ENCODE measurements at places on chromosomes 1 and 21.

DNA sequence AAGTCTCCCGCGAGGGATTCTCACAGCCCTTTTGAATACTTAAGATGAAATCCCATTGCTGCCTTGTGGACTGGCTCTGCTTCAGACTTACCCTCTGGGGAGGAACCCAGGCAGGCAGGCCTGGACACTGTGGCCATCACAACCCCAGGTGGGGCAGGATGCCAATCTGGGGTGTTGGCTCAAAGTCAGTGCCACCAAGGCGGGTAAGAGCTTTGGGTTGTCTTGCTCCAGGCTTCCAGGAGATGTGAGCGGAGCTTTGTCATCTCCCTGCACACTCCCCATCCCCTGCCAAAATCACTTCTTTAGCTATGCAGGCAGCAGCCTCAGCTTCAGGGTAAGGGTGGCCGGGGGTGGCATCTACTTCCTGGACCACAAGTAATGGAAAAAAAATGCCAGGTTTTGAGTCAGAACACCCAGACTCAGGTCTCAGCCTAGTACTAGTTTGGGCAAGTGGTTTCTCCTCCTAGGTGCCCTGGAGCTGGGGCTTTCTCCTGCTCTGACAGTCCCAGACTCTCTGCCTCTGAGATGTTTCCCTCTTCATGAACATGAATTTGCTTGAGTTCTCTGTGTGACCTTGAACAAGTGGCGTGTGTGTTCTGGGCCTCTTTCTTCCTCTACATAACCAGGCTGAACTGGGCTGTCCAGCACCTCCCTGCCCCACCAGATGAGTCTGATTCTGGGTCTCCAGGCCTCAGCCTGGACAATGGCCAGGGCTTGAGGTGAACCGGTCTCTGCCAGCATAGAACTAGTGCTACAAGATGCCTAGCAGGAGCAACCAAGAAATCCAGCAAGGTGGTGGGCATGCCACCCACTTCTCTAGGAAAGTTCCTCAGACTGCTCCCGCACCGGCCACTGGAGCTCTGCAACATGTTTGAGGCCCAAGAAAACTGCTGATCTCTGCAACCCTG is 65.4 kb downstream of the VWA5B1 start:
- DNase-seq: no peak

GRCh38 chr21:36239585-36239984 is 80.4 kb upstream of the MORC3 start:
- DNase-seq: no peak

- DNase-seq: no peak
These were observed 12.8 kb upstream of the ECE1 start for GRCh38 chr1:21302747-21303715.

DNA sequence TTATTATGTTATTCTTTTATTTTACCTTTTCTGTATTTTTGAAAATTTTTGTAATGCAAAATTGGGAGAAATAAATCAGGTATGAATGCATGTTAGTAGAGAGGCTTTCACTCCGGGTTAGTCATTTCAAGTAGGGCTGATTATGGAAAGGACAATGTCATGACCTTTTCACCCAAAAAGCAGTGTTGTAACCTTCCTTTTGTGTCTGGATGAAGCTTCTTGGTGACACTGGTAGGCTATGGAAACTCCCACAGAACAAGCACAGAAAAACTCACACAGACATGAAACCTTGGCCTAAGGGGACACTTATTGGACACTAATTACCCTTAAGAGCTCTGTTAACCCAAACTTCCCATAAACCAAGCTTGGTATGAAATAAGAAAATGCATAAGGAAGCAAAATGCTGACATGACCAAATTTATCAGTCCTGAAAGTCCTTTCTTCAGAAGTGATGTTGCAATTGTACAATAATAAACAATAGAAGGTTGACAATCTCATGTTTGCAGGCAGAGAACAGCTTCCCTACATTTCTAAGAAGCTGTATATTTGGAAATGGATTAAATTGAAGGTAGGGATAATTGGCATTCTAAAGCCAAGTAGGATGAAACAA is 70.0 kb upstream of the KCNJ15 start:
- no peak for DNase-seq

GRCh38 chr1:167292216-167292615 is 71.5 kb downstream of the POU2F1 start:
- DNase-seq: no peak

GRCh38 chr1:47784497-47784822 is 212.7 kb downstream of the TRABD2B start:
- DNase-seq: no peak

DNA sequence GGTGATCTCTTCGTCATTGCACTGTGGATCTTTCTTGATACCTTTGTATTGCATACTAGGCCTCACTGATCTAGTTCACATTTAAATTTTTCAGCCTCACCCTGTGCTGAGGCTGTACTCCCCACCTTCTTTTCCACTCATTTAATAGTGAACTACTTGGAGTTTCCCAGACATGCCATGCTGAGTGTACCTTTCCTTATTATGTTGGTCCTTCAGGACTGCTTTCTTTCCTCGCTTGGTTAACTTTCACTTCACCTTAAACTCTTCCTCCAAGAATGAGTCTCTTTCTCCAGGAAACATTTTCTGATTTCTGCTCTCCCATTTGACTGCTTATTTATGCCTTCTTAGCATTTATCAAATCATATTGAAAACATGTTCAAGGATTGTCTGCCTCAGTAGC is 20.8 kb downstream of the RNF2 start:
- no peak for DNase-seq

GRCh38 chr1:230725256-230726012 is 11.5 kb upstream of the AGT start:
- no peak for DNase-seq

GRCh38 chr1:166701603-166702100 is 137.6 kb upstream of the POGK start:
- no peak for DNase-seq

- no peak for DNase-seq
These were observed 3.7 kb upstream of the IRF6 start for GRCh38 chr1:209809611-209810010.

DNA sequence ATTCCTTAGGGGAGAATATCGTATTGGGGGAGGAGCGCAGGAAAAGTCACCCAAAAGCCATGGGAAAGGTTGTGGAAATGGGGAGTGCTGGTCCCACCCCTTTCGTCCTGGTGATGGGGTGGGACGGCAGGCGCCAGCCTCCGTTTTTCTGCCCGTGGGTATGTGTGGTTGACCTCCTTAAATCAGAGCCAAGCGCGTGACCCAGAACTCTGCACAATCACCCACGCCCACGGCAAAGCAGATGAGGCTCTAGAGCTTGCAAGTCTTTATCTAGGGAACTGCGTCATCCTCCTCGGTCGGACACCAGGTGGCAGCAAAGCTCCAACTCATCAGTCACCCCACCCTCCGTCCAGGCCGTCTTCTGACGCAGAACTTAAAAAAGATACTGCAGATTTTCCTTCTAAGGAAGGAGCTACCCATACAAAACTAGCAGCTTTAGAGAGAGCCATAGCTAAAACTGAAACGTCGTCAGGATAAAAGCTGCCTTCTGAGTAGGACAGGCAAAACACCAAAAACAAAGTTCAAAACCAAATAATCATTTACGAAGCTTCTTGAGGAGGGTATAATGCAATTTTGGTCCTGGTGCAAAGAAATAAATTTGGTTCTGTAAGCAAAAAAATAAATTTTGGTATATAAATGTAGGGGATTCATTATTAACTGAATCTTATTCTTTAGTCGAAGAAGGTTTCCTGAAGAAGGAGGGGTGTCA is 62.0 kb downstream of the TBX19 start:
- peak; percentile 89 for DNase-seq

DNA sequence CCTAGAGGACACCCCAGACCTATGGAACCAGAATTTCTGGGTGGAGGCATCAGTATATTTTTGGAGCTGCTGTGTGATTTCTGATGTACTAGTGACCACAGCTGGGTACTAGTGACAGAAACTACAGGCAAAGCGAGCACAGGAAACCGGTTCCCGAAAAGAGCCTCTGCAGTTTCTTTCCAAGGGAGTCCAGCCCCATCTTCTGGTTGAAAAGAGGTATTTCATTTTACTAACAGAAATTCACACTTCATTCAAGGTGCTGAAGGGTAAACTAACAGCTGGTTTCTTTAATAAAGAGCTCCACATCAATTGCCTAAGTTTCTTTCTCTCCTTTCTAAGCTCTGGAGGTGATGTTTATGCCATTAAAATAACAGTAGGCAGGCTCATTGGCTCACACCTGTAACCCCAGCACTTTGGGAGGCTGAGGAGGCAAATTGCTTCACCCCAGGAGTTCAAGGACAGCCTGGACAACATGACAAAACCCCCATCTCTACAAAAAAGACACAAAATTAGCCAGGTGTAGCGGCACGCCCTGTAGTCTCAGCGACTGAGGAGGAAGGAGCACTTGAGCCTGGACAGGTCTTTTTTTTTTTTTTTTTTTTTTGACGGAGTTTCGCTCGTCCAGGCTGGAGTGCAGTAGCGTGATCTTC is 22.0 kb downstream of the THAP3 start:
- peak; percentile 8 for DNase-seq

- no peak for DNase-seq
These were observed 74.1 kb upstream of the AKT3 start for GRCh38 chr1:243924188-243924587.

DNA sequence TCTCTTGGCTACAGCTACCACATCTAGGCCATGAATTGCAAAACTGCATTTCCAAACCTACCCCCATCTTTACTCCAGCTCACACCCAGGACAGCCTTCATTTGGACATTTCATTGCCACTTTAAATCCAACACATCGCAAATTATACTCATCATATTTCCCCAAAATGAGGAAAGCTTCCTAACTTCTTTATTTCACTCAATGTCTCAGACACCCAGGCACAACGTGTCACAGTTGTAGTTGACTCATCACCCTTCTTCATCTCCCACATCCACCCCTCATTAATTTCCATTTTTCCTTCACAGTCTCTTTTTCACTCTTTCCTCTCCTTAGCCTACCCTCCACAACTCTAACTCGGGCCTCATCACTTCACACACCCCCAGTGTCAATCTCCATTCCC is 6.7 kb downstream of the OTUD7B start:
- no peak for DNase-seq

DNA sequence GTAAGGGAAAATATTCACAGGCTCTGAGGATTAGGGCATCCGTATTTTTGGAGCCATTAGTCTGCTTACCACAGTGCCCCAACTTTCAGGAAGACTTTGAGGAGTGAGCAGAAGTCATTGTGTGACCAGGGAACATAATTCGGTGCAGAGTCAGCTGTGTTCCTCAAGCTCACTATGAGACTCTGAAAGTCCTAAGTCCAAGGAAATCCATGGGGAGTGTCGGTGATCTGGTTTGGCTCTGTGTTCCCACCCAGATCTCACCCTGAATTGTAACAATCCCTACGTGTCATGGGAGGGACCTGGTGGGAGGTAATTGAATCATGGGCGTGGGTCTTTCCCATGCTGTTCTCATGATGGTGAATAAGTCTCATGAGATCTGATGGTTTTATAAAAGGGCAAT is 45.9 kb upstream of the SCAF4 start:
- DNase-seq: no peak

DNA sequence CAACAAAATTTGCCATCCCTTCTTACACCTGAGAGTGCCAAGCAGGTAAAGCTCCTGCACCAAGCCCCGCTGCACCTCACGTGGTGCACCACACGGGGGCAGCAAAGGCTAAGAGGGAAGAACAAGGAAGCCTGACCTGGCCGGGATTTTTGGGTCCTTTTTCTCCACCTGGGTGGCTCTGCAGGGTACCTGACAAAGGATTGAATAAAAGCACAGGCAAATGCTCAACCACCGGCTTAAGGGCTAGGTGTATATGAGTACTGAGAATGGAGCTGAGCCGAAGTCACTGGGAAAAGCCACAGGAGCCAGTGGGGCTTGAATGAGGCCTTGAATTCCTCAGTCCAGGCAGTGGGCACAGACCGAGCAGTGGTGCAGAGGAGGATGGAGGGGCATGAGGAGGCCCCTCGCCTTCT is 36.4 kb downstream of the ZNF697 start:
- DNase-seq: peak; percentile 11

DNA sequence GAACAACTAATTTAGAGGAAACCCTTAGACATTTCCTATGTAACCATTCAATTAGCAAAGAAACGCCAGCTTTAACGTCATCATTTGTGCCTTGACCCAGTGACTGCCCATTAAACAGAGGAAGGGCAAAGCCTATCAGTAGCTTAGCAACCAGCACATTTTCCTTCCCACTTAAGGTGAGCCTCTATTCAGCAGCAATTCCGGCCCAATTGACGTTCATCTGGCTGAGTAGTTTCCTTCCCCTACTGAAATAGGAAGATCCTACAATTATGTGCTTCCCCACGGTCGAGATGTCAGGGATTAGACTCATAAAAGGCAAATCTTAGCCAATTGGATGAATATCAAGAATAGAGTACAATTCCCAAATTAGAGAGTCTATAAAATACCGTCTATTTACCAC is 482.1 kb upstream of the ADAMTS5 start:
- no peak for DNase-seq

GRCh38 chr21:28927130-28927529 is 65.5 kb downstream of the LTN1 start:
- no peak for DNase-seq

DNA sequence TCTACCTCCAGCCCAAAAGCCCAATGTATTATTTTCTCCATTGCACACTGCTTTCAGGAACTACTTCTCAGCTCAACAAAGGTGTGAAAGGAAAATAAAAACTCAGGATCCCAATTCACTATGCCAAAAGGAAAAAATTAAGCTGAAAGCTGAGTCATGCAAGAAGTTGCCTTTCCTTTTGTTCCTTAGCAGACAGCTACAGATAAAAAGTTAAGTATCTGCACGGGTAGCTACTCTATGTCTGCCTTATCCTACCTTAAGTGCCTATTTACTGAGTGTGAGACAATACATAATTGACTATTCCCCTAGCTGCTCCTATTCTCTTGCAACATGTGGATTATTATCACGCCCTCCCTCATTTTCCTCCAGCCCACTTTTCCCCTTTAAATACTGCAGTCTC is 84.1 kb downstream of the ADCY10 start:
- no peak for DNase-seq

DNA sequence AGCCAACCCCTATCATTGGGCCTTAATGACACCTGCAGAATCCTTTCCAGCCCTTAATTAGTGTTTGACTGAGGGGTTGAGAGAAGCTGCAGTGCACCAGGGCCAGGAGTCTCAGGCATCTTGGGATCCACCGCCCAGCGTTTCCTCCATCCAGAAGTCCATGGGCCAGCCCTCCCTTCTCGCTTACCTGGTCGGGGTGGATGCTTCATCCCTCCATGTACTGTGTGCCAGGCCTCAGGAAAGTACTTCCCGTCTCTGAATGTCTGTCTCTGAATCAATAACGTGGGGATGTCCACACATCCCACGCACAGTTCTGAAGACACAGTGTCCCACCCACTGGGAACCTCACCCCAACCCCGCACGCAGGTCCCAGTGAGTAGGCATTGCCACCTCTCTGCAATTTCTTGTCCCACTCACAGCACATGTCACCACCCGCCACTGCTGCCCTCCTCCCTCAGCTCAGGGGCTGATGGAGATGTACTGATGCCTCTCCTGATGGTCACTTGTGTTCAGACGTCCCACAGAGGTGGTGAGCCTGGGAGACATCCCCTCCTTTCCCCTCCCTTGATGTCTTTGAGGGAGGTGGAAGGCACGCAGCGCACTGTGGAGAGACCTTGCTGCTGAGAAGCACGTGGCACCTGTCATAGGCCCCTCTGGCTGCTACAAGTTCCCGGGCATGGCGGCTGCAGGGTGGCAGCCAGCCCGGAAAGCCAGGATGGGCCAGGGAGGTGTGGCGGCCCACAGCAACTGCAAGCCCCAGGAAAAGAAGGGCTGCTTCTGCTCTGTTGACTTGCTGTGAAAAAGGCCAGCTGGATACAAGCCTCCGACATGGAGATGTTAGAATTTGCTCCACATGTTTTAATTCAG is 29.4 kb upstream of the PRSS38 start:
- no peak for DNase-seq

GRCh38 chr1:246724016-246724730 is at the start of gene SCCPDH:
Gene SCCPDH, plus strand, starts transcription at chr1:246724409. Its CDS starts 14 bp downstream, at chr1:246724423.
- peak; percentile 33 for DNase-seq

GRCh38 chr1:108897865-108898720 is 21.3 kb downstream of the GPSM2 start:
- DNase-seq: peak; percentile 11
